ENCODE measurements at places on chromosomes 5 and 9. TPM values are rescaled to one million over a fixed set of nuclear protein-coding genes. Genes with fewer than 3 reads are reported as not detected.

DNA sequence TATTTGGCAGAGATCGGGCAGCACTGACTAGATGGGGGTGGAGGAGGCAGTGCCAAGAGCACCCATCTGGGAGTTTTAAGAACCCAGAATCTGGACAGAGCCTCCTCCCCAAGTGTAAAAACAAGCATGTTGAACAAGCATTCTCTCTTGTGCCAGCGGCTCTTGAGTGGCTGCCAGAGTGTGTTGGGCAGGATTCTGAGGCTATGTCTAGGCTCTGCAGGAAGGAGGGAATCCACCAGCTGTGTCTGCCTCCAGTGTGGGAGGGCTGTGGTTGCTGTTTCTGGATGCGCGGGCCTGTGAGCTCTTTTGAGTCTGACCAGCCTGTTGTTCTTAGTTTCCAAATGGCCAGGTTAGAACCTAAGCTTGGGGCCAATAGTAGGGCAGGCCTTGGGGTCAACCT lies 39.8 kb downstream of the HMCN2 start:
- DNase-seq: no peak

DNA sequence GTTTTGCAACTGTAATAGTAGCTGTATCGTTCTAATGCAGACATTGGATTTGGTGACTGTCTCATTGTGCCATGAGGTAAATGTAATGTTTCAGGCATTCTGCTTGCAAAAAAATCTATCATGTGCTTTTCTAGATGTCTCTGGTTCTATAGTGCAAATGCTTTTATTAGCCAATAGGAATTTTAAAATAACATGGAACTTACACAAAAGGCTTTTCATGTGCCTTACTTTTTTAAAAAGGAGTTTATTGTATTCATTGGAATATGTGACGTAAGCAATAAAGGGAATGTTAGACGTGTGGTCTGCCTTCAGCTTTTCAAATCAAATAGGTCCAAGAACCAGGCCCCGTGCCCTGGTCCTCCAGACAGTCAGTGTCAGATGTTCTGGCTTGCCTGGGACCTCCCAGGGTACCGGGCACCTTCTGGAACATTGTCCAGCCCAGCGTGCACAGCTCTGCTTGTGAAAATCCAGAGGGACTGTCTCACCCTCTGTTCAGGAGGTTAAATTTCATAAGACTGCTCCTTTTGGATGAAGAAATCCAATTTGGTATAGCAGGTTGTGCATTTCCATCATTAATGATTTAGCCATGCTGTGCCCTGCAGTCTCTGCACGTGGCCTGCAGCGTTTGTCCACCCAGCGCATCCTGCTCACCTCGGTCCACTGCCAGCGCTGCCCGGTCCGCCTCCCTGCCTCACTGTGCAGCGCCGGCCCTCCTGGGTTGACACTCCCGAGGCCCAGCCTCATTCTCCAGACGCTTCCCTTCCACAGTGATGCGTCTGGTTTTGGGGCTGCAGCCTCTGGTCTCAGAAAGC lies 6.6 kb upstream of the AHRR start:
- no peak for DNase-seq

DNA sequence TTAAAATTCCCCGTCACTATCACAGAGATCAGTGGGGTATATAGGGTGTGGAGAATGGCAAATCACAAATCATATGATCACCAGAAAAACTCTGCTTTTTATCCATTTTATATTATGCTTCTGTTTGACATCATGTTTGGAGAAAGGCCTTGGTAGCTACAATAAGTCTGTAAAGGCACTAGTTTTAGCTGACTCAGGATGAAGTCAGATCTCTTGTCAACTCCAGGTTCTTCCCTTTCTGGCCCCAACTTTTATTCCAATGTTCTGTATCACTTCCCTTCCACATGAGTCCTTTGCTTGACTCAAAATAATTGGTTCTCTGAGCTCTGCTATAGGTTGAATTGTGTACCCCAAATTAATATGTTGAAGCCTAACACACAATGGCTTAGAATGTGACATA lies 484.9 kb downstream of the PTPRD start:
- DNase-seq: no peak

GRCh38 chr5:173645437-173645807 lies 29.0 kb upstream of the BOD1 start:
- no peak for DNase-seq

- DNase-seq: no peak
Observed at GRCh38 chr9:124377551-124378406, 37.5 kb downstream of the PSMB7 start.

DNA sequence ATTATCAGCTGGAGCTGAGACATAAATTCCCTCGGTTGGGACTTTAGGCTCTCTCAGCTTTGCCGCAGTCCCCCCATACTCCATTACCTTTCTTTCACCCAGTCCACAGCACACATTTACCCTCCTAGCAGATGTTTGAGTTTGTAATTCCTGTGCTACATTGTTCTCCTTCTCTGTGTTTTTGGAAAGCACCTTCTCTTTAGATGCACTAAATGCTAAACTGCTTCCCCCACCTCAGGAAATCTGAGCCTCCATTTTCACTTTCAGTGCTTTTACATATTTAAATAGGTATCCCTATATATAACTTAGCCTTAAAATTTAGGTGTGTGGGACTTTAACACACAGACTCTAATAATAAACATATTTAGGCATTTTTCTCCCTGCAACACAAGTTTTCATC lies 356.9 kb downstream of the NFIB start:
- no peak for DNase-seq

DNA sequence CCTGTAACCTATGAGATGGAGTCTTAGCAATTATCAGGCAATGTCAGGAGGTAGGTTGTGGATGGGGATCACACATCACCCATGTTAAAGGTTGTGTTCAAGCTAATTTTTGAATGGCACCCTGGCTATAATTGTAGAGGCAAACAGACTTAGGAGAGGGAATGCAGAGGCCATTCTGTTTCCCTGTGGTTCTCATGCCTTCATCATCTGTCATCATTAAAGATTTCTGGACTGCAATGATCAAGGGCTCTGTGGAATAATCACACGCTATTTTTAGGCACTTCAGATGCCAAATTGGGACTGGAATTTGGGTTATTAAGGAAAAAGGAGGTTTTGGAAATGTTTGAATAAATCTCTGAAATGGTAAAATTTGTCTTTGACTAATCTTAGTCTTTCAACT lies 1065.4 kb downstream of the TAF11L14 start:
- DNase-seq: no peak

- DNase-seq: no peak
Observed at GRCh38 chr9:93894691-93895079, 60.5 kb downstream of the BARX1 start.

GRCh38 chr9:84874596-84874995 lies 205.1 kb downstream of the NTRK2 start:
- DNase-seq: no peak

The RANBP6 gene
- 19.6 TPM for polyA plus RNA-seq

DNA sequence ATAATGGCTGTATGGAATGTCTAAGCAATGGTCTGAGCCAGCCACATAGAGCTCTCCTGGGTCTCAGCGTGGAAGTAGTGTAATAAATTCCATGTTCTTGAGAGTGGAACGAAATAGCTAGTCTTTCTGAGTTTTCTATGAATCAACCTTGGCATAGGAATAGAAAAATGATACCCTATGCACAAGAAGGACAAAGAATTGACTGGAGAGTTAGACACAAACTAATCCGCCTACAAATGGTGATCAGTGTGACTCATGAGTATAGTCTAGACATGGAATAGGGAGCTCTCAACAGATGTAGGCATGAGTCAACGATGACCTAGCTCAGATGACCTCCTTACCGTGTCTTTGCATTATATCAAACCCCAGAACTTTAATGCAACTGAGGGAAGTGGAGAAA lies 256.8 kb upstream of the GRIN3A start:
- DNase-seq: peak; percentile 62

DNA sequence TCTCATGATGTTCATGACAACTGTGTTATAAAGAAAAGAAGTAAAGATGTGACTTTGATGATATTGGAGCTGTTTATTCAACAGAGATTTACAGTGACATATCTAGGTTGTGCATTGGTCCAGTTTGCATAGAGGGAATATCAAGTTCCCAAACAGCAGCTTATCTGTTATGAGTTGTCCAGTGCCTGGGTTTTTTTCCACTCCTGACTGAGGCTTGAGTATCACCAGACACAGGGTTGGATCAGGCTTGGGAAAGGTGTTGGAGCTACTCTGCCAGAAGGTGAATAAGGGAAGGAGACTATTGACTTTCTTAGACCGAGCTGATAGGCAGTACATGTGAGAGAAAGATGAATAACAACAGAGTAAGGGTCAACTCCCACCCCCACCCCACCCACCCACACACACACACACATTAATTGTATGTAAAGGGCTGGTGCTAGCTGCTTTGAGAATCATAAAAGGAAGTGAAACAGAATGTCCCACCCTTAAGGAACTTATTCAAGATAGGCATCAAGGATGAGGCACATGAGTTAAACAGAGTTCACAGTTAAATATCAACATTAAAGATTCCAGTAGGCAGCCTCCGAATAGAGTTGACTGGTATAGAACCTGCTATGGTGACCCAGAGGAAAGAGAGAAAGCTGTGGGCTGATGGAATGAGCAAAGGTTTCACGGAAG lies 33.0 kb upstream of the RASGRF2 start:
- no peak for DNase-seq

DNA sequence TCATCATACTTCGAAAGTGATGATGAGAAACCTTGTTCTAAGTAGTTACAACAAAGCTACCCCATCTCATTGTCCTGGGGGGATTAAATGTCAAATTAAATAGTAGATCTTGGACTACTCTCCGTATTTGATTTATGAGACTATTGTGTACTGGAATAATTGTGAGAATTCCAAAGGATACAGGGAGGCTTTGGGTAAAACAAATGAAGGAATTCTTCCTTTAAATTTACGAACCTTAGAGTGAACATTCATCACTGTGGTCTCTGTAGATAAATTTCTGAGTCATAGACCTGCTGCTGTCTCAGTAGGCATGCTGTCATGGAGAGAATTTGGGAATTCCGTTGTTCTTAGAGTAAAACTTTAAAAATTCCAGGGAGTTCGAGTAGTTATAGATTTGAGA lies 836.2 kb downstream of the DNAH5 start:
- DNase-seq: no peak

The KIF4B gene
- 0.11 TPM for polyA plus RNA-seq

The ANKRD18B gene
- polyA plus RNA-seq: 4.2 TPM

DNA sequence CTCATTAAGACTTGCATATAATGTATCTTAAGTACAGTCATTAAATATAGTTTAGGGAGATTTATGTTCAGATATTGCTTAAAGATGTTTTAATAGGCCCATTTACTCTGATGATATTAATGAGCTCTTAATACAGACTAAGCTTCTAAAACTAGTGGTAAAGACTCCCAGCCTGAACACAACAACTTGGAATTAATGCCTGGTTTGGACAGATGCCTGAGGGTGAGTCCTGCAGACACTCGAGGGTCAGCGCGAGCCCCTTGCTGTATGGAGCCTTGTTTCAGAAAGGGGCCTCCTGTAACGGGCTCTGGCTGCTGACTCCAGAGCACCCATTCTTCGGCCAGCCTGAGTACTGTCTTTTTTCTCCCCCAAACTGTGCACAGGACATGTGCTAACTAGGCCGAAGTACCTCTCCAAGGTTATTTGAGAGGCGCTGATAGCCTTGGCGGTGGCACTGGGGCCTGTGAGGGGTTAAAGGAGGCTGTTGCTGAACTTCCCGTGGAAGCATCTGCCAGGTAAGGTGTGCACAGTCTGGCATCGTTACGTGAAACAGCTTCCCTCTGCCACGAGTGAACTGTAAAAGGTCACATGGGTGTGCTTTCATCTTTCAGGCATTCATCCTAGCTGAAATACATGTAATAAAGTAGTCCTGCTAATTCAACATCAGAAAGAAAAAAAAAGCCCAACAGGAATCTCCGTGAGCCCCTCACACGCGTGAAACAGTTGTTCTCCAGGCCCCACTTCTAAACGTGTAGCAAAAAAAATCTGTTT lies 113.4 kb downstream of the MVB12B start:
- no peak for DNase-seq

DNA sequence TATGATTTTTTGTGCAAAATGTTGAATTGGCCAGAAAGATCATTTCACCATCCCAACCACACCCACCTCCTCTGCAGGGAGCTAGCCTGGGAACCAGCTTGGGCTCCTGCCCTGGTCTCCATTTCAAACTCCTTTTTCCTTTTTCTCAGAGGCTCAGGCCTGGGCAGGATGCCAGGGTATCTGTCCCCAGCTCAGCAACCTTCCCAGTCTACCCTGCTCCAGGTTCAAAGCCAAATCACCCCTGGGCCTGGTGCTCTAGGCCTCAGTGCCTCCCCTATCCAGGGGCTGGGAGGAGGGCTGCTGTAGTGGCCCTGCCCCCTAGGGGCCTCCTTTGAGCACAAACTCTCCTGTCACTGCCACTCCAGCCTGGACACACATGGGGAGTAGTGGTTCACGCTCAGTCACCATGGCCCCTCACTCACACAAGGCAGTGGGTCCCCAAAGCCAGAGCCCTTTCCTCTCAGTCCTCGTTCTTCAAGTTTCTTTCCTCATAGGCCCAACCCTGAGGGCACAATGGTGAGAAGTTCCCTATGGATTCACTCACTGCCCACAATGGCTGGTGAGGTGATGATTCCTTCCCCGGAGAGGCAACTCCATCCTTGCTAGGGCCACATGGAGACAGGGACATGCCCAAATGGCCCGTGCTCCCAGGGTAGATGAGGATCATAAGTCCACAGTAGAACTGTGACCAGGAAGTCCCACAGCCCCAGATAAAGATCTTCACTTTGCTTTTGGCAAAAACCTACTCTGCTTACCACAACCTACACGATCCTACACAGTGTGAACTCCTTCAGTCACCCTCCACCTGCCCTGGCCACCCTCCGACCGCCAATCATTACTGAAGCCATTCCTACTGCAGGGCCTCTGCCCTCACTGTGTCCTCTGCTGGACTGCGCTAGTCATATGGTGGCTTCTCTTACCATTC lies 1.6 kb upstream of the ST6GALNAC4 start:
- DNase-seq: peak; percentile 48

DNA sequence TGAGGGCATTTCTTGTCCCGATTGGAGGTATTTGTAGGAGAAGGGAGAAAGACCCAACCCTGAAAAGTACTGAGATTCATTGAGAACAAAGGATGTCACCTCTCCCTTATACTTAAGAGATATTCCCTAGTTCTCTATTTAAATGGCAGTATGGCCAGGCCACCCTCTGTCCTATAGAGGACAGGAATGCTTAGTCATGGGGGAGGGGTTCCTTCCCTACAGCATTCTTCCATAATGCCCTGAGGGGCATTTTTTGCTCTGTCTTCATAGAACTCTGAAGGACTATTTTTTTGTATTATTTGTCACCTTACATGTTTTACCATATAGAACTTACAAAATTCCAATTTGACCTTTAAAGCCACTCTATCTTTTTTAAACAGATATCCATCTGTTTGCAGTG lies 176.3 kb downstream of the TMEM161B start:
- no peak for DNase-seq

- no peak for DNase-seq
Observed at GRCh38 chr5:140595538-140596300, 31.1 kb downstream of the SLC35A4 start.

The ZNF883 gene
- polyA plus RNA-seq: 1.8 TPM

GRCh38 chr5:89556215-89556913 lies 673.4 kb upstream of the MEF2C start:
- DNase-seq: peak; percentile 33

- no peak for DNase-seq
Observed at GRCh38 chr5:119512277-119512676, 60.0 kb downstream of the HSD17B4 start.

Measured in A549 (cell line).